Hepatocyte (in vitro differentiated cells): ENCODE measurements at places on chromosomes 4 and X. TPM values are rescaled to one million over a fixed set of nuclear protein-coding genes. Genes with fewer than 3 reads are reported as not detected.

The ZNF827 gene
- 14.9 and 17.5 TPM in 2 replicates for total RNA-seq

GRCh38 chr4:27873596-27873995, 1013.0 kb downstream of the STIM2 start:
- no peaks in the 10 kb centered on the region for H3K4me1 ChIP-seq
- no peaks in the 10 kb centered on the region for H3K36me3 ChIP-seq
- no peak overlapping the region for H3K27ac ChIP-seq
- no peak overlapping the region for H3K4me3 ChIP-seq
- H3K27me3 ChIP-seq = no peaks in the 10 kb centered on the region

The CMC4 gene
- total RNA-seq = 10.8 and 14.2 TPM in 2 replicates

DNA sequence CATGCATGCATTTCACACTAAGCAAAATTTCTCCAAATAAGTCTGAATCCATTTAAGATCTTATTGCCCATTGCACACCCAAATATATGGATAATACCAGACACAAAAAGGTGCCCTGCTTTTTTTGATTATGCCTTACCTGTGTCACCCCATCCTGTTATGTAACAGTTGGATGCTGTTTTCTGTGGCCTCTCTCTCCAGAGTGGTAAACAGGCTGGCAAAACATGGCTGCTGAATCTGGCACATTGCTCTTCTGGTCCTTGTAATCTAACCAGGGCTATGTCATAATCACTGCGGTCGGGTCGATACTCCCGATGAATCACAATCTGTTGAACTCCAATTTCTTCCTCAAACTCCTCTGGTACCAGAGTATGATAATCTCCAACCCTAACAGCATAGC, 70.1 kb downstream of the PRSS12 start:
- H3K4me3 ChIP-seq = no peak overlapping the region
- H3K27me3 ChIP-seq = no peaks in the 10 kb centered on the region
- peaks cover 19% of the 10 kb centered on the region for H3K4me1 ChIP-seq
- no peak for DNase-seq
- no peaks in the 10 kb centered on the region for H3K36me3 ChIP-seq

The FOXR2 gene
- not detected in 2 replicates for total RNA-seq

- no peaks in the 10 kb centered on the region for H3K36me3 ChIP-seq
- no peaks in the 10 kb centered on the region for H3K4me1 ChIP-seq
- no peak overlapping the region for H3K4me3 ChIP-seq
- DNase-seq = no peak
Observed at GRCh38 chr4:178329226-178329872, 887.1 kb upstream of the AGA start.

DNA sequence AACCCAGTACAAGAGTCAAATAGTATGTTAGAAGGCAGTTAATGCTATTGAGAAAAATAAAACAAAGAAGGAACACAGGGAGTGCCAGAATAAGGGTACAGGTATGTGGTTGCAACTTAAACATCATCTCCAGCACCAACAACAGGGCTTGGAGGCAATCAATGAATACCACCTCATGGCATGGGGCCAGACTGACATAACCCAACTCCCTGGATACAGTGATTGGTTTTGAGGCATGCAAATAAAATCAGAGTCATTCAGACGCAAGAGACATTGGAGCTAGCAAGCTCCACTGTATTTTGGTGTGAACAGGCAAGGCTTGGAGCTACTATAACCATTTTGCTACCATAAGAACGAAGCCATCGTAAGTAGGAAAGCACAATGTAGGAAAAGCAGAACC, 56.7 kb downstream of the PPP3CA start:
- no peak overlapping the region for H3K4me3 ChIP-seq
- no peaks in the 10 kb centered on the region for H3K36me3 ChIP-seq

- H3K36me3 ChIP-seq = no peaks in the 10 kb centered on the region
- peak overlapping the region; percentile 77 for H3K4me3 ChIP-seq
- DNase-seq = no peak
- H3K4me1 ChIP-seq = peaks cover 13% of the 10 kb centered on the region
Observed at GRCh38 chr4:11426731-11427120, 2.0 kb downstream of the HS3ST1 start.

GRCh38 chr4:176268963-176269362, at the start of gene ASB5:
TSS of gene ASB5 (minus strand) at chr4:176269222. CDS start at chr4:176269108, 114 bp downstream.
- no peak within 1 kb of the TSS for H3K4me3 ChIP-seq
- H3K36me3 ChIP-seq = no peaks in the 10 kb centered on the region
- H3K27me3 ChIP-seq = no peaks in the 10 kb centered on the region
- no peak for DNase-seq

- H3K27ac ChIP-seq = no peak overlapping the region
- H3K4me1 ChIP-seq = no peaks in the 10 kb centered on the region
- H3K36me3 ChIP-seq = no peaks in the 10 kb centered on the region
- H3K27me3 ChIP-seq = no peaks in the 10 kb centered on the region
- H3K4me3 ChIP-seq = no peak overlapping the region
Observed at GRCh38 chrX:80184854-80185253, 170.3 kb downstream of the TBX22 start.

GRCh38 chr4:189299706-189300105, 641.0 kb upstream of the FRG1 start:
- no peaks in the 10 kb centered on the region for H3K4me1 ChIP-seq
- no peak for DNase-seq
- no peaks in the 10 kb centered on the region for H3K36me3 ChIP-seq
- H3K27ac ChIP-seq = no peak overlapping the region

The RTL5 gene
- total RNA-seq = 2.0 and 2.5 TPM in 2 replicates

- no peak for DNase-seq
- no peaks in the 10 kb centered on the region for H3K4me1 ChIP-seq
- H3K27ac ChIP-seq = no peak overlapping the region
- no peaks in the 10 kb centered on the region for H3K27me3 ChIP-seq
- no peaks in the 10 kb centered on the region for H3K36me3 ChIP-seq
- no peak overlapping the region for H3K4me3 ChIP-seq
Observed at GRCh38 chr4:69909195-69909594, 21.7 kb upstream of the CSN1S1 start.

- no peaks in the 10 kb centered on the region for H3K27me3 ChIP-seq
- DNase-seq = no peak
- no peaks in the 10 kb centered on the region for H3K4me1 ChIP-seq
- H3K27ac ChIP-seq = no peak overlapping the region
Observed at GRCh38 chr4:172736046-172736445, 432.6 kb upstream of the GALNT7 start.

DNA sequence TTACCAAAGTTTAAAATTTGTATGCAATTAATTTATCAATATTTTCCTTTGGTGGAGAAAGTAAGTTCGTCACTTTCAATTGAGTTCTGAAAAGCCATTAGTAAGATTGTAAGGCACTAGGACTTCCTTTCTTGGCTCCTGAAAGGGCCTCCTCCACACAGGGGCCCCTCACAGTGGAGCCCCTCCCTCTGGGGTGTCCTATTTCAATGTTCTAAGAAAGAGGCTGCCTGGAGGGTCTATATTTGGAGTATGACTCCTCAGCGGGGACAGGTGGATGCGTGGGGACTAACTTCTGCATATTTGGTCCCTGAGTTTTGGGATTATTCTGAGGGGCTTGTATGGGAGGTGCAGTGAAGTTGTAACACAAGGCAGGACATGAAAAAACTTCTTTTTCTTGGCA, 1.6 kb upstream of the ARMCX4 start:
- H3K36me3 ChIP-seq = no peaks in the 10 kb centered on the region
- H3K27me3 ChIP-seq = no peaks in the 10 kb centered on the region
- no peaks in the 10 kb centered on the region for H3K4me1 ChIP-seq
- DNase-seq = no peak
- no peak overlapping the region for H3K27ac ChIP-seq

DNA sequence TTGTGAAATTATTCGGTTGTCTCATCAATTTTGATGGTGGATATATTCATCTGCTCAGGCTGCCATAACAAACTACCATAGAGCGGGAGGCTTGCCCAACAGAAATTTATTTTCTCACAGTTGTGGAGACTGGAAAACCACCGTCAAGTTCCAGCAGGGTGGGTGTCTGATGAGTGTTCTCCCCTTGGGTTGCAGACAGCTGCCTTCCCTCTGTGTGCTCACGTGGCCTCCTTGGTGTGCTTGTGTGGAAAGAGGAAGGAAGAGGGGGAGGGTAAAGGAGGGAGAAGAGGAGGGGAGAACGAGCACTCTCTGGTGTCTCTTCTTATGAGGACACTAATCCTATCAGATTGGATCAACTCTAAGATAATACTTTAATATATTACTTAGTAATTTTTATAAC, 123.8 kb upstream of the TEX13D start:
- H3K27me3 ChIP-seq = no peaks in the 10 kb centered on the region
- no peaks in the 10 kb centered on the region for H3K36me3 ChIP-seq
- no peak overlapping the region for H3K27ac ChIP-seq
- no peak for DNase-seq

The FHDC1 gene
- total RNA-seq = 3.1 TPM in 2 replicates

- no peak overlapping the region for H3K4me3 ChIP-seq
- H3K27ac ChIP-seq = no peak overlapping the region
- H3K4me1 ChIP-seq = no peaks in the 10 kb centered on the region
- no peak for DNase-seq
- no peaks in the 10 kb centered on the region for H3K27me3 ChIP-seq
Observed at GRCh38 chrX:47637546-47638195, 7.9 kb upstream of the CFP start.

The ETDB gene
- not detected in 2 replicates for total RNA-seq

- peaks cover 4% of the 10 kb centered on the region for H3K4me1 ChIP-seq
- DNase-seq = no peak
- H3K27me3 ChIP-seq = no peaks in the 10 kb centered on the region
- peak overlapping the region; percentile 41 for H3K27ac ChIP-seq
- H3K4me3 ChIP-seq = no peak overlapping the region
Observed at GRCh38 chr4:142923619-142924018, 77.5 kb upstream of the INPP4B start.

GRCh38 chrX:16664074-16664473, 14.1 kb downstream of the S100G start:
- H3K4me1 ChIP-seq = peaks cover 5% of the 10 kb centered on the region
- no peak overlapping the region for H3K4me3 ChIP-seq
- DNase-seq = no peak
- H3K36me3 ChIP-seq = no peaks in the 10 kb centered on the region
- peak overlapping the region; percentile 39 for H3K27ac ChIP-seq
- no peaks in the 10 kb centered on the region for H3K27me3 ChIP-seq

- no peaks in the 10 kb centered on the region for H3K36me3 ChIP-seq
- H3K4me3 ChIP-seq = no peak overlapping the region
- no peaks in the 10 kb centered on the region for H3K27me3 ChIP-seq
- no peak for DNase-seq
Observed at GRCh38 chr4:162891788-162892707, 274.6 kb downstream of the NAF1 start.

- no peak for DNase-seq
- no peak overlapping the region for H3K4me3 ChIP-seq
- no peaks in the 10 kb centered on the region for H3K27me3 ChIP-seq
- no peaks in the 10 kb centered on the region for H3K4me1 ChIP-seq
- no peaks in the 10 kb centered on the region for H3K36me3 ChIP-seq
Observed at GRCh38 chrX:136626237-136626636, 21.7 kb upstream of the CD40LG start.

DNA sequence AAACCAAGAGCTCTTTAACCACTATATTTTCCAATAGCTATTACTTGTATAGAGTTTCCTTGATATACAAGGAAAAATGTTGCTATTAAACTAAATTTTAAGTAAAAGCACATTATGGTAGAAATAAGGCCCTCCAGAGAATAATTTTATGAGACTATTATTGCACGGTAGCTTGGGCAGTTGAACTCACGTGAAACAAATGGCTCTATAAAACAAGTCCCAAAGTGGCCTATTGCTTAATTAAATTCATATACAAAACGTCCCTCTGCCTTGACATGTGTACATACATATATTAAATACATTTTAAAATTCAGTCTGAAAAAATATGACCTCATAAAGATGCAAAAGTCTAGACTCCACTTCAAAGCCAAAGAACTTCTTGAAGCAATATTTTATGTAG, 582.2 kb downstream of the CENPC start:
- no peak overlapping the region for H3K27ac ChIP-seq
- no peaks in the 10 kb centered on the region for H3K27me3 ChIP-seq
- no peaks in the 10 kb centered on the region for H3K36me3 ChIP-seq
- DNase-seq = no peak

The TRMT44 gene
- total RNA-seq = 13.2 and 20.1 TPM in 2 replicates

- no peak overlapping the region for H3K4me3 ChIP-seq
- H3K27me3 ChIP-seq = no peaks in the 10 kb centered on the region
- no peaks in the 10 kb centered on the region for H3K36me3 ChIP-seq
- H3K27ac ChIP-seq = peak overlapping the region; percentile 75
- peaks cover 21% of the 10 kb centered on the region for H3K4me1 ChIP-seq
Observed at GRCh38 chr4:3207531-3208037, 41.4 kb upstream of the MSANTD1 start.

The GJB1 gene
- total RNA-seq = 95.4 and 103 TPM in 2 replicates

DNA sequence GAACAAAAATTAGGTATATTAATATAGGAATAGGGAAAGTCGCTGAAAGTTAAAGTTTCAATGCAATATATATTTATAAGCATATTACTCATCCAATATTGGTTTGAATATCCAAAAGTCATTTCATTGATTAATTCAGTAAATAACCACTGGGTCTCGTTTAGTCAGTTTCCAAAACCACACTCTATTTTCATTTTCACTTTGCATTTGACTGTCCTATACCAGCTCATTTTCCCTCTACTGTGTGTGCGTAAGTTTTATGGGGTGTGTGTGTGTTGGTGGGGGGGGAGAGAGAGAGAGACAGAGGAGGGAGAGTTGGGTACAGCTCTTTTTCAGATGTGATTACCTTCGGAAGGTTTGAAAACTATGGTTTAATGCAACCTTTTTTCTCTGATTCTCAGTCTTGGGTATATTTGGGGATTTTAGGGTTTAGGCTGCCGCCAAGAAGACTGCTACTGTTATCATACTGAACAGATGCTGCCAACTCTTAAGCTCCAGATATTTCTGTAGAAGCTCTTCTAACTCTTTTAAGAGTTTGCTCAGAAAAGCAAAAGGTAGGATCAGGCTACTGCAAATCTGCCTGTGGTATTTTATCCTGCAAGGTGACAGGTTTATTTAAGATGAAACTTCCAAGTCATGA, 1427.4 kb downstream of the PCDH7 start:
- H3K36me3 ChIP-seq = no peaks in the 10 kb centered on the region
- H3K27me3 ChIP-seq = no peaks in the 10 kb centered on the region
- H3K4me1 ChIP-seq = no peaks in the 10 kb centered on the region
- no peak overlapping the region for H3K4me3 ChIP-seq

- no peaks in the 10 kb centered on the region for H3K27me3 ChIP-seq
- peaks cover 4% of the 10 kb centered on the region for H3K4me1 ChIP-seq
- H3K27ac ChIP-seq = peak overlapping the region; percentile 73
- no peak overlapping the region for H3K4me3 ChIP-seq
- DNase-seq = no peak
- H3K36me3 ChIP-seq = no peaks in the 10 kb centered on the region
Observed at GRCh38 chr4:38050560-38051350, 90.6 kb downstream of the PTTG2 start.

GRCh38 chr4:109406337-109406931, 27.2 kb upstream of the SEC24B start:
- peak; percentile 70 for DNase-seq
- no peak overlapping the region for H3K27ac ChIP-seq
- H3K4me1 ChIP-seq = no peaks in the 10 kb centered on the region
- H3K4me3 ChIP-seq = no peak overlapping the region
- H3K27me3 ChIP-seq = no peaks in the 10 kb centered on the region
- no peaks in the 10 kb centered on the region for H3K36me3 ChIP-seq

DNA sequence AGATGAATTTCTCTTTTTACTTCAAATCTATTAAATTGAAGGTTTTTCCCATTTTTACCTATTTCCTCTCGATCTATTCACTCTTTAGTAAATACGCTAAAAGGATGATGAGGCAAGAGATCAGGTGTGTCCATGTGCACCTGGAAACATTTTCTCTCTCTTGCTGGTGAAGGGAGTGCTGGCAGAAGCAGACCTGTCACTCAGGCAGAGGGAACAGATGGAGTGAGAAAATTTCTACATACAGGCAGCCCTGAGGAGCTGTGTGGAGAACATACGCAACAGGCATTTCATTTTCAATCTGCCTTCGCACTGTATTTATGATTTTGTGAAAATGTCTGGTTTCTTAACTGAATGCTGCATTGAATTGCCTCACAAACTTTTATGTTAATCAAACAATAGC, 249.5 kb downstream of the GPM6A start:
- H3K27ac ChIP-seq = no peak overlapping the region
- H3K27me3 ChIP-seq = no peaks in the 10 kb centered on the region
- no peak overlapping the region for H3K4me3 ChIP-seq
- H3K4me1 ChIP-seq = no peaks in the 10 kb centered on the region
